ENCODE measurements at places on chromosomes 1 and 21.

DNA sequence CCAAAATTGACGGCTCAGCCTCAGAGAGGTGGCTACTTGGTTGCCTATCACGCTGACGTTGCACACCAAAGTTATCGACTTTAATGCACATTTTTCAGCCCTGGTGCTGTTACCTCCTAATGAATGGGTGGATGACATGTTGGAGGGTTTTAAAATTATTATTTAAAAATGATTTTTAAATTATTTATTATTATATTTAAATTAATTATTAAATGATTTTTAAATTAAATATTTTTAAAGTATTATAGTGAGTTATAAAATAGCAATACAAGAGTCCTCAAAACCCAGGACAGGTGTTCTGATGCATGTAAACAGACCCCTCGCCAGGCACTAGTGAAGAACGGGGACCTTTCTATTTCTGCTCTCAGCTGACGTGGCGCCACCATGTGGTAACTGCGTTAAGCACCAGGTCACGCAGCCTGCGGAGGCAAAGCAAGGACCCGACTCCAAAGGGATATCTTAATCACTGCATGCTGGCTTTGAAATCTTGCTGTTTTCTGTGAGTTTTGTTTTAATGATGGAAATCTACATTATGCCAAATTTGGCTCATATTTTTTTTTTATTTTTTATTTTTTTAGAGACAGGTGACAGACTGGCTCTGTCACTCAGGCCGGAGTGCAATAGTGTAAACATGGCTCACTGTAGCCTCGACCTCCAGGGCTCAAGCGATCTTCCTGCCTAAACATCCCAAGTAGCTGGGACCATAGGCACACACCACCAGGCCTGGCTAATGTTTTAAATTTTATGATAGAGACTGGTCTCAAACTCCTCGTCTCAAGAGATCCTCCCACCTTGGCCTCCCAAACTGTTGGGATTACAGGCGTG lies 22.6 kb downstream of the CASP9 start:
- DNase-seq, result no peak

- DNase-seq, result no peak
Measured at GRCh38 chr1:61094677-61095469, 12.5 kb downstream of the NFIA start.

- no peak for DNase-seq
Measured at GRCh38 chr21:29481081-29481480, 182.4 kb downstream of the BACH1 start.

DNA sequence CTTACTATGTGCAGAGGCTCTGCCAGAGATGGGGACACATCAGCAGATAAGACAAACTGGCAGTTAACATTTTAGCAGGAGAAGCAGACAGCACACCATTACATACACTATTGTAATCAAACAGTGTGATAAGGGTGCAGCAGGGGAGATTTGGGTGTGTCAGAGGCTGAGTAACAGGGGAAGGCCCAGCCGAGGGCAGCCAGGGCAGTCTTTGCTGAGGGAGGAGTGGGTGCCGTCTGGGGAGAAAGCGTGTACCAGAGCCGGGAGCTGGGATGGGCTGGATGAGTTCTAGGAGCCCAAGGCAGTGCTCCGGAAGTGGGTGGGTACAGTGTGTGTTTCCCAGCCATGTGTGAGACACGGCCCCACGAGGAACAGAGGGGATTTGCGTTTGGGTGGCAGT lies 31.2 kb downstream of the KCNA10 start:
- DNase-seq, result no peak

- DNase-seq, result no peak
Measured at GRCh38 chr1:44664730-44665370, 9.4 kb downstream of the TMEM53 start.

- no peak for DNase-seq
Measured at GRCh38 chr1:221418346-221418745, 323.5 kb downstream of the DUSP10 start.

- DNase-seq, result no peak
Measured at GRCh38 chr1:61341426-61341825, 259.1 kb downstream of the NFIA start.

DNA sequence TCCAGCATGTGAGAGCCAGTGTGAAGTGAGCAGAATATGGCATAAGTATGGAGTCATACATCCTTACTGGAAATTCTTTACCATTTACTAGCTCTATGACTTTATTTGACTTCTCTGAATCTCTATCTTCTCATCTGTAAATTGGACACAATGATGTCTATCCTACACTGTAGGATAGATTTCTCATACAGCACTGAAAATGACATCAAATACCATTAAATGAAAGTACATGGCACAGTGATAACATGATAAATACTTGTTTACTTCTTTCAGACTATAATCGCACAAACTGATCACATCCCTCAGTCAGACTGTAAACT lies 1.3 kb upstream of the CTTNBP2NL start:
- DNase-seq, result no peak

- DNase-seq, result no peak
Measured at GRCh38 chr21:41526478-41527087, 18.6 kb upstream of the TMPRSS2 start.

GRCh38 chr1:206891412-206891811 lies 5.8 kb upstream of the IL24 start:
- DNase-seq, result no peak

- no peak for DNase-seq
Measured at GRCh38 chr1:23129846-23130245, 38.8 kb downstream of the LUZP1 start.

DNA sequence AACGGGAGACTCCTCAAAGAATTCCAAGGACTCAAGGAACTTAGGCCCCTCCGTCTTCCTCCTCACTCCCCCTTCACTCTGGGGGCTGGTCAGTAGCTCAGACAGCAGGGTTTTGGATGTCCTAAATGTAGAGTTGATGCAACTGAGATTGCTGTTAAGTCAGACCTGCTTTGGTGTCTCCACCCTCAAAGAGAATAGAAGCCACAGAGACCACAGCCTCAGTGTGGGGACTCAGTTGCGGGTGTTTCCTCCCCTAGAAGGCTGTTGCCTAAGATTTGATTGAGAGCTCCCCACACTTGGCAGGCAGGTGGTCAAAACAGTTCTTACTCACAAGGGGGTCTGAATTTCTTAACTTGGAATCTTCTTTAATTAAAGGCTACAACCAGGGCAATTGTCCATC lies 7.6 kb downstream of the MAN1C1 start:
- DNase-seq, result no peak

- no peak for DNase-seq
Measured at GRCh38 chr1:108327534-108328466, 83.9 kb upstream of the NBPF4 start.

DNA sequence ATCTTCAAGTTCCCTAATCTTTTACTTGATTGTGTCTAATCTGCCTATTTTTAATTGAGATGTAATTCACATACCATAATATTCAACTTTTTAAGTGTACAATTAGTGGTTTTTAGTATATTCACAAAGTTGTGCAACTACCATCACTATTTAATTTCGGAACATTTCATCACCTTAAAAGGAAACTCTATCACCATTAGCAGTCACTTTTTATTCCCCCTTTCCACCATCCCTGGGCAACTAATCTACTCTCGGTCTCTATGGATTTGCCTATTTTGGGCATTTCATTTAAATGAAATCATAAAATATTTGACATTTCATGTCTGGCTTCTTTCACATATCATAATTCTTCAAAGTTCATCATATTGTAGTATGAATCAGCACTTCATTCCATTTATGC lies 30.6 kb upstream of the HYI start:
- DNase-seq, result no peak

- DNase-seq, result no peak
Measured at GRCh38 chr1:76763738-76764137, 103.5 kb upstream of the ST6GALNAC5 start.

- no peak for DNase-seq
Measured at GRCh38 chr1:44526295-44527073, 121.4 kb downstream of the RNF220 start.

- no peak for DNase-seq
Measured at GRCh38 chr21:32565856-32566465, 19.4 kb downstream of the TCP10L start.

- DNase-seq, result no peak
Measured at GRCh38 chr1:5324883-5325282, 667.3 kb downstream of the NPHP4 start.

GRCh38 chr1:187244623-187245022 lies 415.9 kb downstream of the PLA2G4A start:
- no peak for DNase-seq

DNA sequence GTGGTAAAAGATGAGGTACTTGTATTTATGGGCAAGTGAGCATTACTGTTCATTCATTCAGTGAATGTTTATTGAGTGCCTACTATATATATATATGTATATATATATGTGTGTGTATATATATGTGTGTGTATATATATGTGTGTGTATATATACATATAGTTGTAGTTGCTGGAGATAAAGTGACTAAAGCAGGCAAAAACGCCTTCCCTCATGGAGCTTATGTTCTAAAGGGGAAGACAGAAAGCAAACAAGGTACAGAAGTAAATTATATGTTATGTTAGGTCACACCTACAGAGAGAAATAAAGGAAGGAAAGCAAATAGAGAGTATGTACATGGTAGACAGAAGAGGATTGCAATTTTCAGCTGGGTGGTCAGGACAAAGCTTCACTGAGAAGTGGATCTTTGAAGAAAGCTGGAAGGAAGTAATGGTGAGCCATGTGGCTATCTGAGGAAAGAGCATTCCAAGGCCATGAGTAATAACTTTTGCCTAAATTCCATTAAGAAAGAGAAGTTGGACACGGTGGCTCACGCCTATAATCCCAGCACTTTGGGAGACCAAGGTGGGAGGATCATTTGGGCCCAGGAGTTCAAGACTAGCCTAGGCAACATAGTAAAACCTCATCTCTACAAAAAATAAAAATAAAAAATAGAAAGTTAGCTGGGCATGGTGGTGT lies 33.5 kb upstream of the KLF17 start:
- DNase-seq, result no peak

DNA sequence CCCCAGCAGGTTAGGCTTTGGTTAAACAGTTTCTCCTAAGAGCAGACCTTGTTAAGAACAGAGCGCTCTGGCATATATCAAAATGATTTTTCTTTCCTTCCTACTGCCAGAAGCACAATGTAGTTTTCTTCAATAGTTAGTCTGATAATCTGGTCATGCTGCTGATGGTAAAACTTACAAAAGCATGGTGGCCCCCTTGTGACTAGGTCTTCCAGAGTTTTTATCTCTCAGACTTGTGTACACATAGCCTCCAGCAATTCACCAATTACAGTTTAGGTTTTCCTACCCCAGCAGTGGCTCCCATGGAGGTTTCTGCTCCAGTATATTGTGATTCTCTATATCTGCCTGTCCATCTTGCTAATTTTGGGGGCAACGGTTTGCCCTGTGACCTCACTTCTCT lies 73.3 kb upstream of the DPH5 start:
- DNase-seq, result no peak

DNA sequence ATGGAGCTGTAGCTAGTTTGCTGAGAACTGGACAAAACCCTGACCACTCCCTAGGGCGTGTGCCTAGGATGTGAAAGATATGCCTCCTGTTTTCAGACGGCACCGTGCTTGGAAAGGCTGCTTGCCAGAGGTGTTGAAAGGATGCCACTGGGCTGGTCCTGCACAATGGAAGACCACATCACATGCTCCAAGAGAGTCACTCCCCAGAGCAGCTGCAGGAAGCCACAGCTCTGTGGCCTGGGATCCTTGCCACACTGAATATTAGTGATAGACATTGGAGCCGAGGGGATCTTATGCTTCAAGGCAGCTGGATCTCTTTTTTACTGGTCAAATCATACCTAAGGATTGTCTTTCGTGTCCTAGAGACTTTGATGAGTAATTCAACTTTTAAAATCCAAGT lies 6.6 kb upstream of the APP start:
- no peak for DNase-seq

DNA sequence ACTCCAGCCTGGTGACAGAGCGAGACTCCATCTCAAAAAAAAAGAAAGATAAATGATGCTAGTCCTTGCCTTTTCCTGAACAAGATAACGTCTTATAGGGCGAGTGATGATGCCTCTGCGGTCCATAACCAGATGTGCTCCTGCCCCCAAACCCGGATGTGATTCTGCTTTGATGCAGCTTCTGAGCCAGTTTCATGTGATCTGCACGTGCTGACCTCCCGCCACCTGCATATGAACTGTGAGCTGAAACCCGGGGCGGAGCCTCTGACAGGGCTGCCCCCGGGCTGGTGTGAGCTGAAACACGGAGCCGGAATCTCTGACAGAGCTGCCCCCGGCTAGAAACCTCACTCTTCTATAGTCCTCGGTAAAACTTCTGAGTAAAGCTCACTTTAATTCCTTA lies 1.3 kb downstream of the KRTAP12-4 start:
- DNase-seq, result no peak

DNA sequence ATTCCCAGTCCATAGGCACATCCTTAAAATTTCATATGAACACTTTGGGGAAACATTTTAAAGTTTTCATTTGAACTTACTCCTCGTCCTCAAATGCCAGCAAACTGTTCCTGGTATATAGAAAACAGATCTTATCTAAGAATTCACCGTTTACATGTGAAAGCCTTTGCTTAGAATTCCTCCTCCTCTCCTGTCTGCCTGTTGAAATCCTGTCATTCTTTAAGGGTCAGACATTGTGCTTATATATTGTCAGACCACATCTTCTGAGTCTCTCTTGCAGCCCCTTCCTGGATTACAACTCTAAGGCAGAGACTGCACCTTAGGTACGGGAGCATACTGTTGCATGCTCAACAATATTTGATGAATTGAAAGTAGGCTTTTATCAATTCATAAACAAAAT lies 239.7 kb downstream of the SMYD3 start:
- no peak for DNase-seq

- no peak for DNase-seq
Measured at GRCh38 chr21:24197132-24197643, 1410.1 kb downstream of the MRPL39 start.

DNA sequence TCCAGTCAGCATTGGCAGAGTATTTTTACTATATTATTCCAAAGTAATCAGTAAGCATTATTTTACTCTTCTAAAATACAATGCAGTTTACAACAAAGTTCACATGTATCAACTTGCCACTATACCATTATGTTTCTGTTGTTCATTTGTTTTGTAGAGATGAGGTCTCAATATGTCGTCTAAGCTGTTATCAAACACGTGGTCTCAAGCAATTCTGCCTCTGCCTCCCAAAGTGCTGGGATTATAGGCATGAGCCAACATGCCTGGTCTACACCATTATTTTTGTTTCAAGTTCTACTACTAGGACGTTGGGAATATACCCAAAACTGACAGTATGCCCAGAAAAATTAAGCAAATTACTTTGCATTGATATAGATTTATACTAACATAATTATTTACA lies 19.8 kb downstream of the FAF1 start:
- no peak for DNase-seq

- DNase-seq, result no peak
Measured at GRCh38 chr1:30117685-30118084, 605.7 kb downstream of the MATN1 start.

GRCh38 chr1:165494949-165495857 lies 48.6 kb upstream of the LRRC52 start:
- no peak for DNase-seq

GRCh38 chr1:186144505-186144904 lies 230.5 kb downstream of the TPR start:
- no peak for DNase-seq

- DNase-seq, result no peak
Measured at GRCh38 chr1:24540051-24540905, 15.6 kb upstream of the NCMAP start.

- no peak for DNase-seq
Measured at GRCh38 chr1:170578359-170578758, 46.4 kb downstream of the GORAB start.

Measured in stimulated activated CD4-positive, alpha-beta T cell treated with anti-CD3 and anti-CD28 coated beads, Interleukin-1b, Interleukin-23, amount 100 ng/mL, for 1 hour (primary cell).